ENCODE measurements at places on chromosomes 5 and 9.
A peak's percentile ranks its signal among the peaks of the same experiment; 100 is the strongest.

DNA sequence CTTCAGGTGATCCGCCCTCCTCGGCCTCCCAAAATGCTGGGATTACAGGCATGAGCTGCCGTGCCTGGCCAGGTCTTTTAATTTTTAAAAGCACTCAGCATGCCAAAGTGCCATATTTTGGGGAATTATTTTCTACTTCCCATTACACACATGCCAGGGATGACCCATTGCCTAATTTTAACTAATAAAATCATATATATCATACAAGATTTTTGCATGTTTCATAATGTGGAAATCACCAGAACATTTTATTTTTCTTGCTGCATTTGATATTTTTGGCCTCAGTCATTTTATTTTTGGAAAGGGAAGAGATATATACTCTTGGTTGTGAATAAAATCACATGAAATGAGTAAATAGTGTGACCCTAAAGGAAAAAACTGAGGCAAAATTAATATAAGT, 45.3 kb upstream of the TENT2 start:
- no peak for DNase-seq

GRCh38 chr5:159877016-159877415, 39.3 kb upstream of the ADRA1B start:
- DNase-seq, result no peak

DNA sequence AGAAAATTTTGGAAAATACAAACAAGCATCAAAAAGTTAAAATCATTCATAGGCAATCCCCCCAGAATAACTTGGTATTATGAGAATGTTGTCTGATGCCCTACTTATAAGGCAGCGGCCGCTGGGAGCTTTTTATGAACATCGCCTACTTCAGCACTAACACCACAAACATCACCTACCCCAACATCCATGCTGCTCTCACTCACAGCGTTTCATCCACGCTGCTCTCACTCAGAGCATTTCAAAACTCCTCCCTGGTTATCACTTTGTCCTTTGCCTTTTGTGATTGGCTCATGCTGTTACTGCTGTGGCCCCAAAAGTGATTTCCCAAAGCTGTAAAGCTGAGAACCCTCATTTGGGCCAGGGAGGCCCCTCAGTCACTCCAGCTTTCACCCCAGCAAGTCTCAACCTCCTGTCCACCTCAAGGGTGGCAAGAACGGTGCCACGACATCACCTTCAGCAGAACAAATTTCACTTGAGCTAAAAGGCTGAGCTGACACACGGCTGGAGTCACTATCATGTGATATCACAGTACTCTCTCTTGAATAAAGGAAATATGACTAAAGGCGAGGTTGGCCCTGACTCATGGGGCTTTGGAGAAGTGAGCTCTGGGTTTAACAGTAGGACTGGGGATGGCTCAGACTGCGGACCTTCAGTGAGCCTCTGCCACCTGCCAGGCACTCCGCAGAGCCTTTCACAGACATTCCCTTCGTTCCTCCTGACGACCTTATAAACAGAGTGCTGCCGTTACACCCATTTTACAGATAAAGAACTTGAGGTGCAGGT, 25.2 kb downstream of the SHC3 start:
- DNase-seq, result peak; percentile 39

DNA sequence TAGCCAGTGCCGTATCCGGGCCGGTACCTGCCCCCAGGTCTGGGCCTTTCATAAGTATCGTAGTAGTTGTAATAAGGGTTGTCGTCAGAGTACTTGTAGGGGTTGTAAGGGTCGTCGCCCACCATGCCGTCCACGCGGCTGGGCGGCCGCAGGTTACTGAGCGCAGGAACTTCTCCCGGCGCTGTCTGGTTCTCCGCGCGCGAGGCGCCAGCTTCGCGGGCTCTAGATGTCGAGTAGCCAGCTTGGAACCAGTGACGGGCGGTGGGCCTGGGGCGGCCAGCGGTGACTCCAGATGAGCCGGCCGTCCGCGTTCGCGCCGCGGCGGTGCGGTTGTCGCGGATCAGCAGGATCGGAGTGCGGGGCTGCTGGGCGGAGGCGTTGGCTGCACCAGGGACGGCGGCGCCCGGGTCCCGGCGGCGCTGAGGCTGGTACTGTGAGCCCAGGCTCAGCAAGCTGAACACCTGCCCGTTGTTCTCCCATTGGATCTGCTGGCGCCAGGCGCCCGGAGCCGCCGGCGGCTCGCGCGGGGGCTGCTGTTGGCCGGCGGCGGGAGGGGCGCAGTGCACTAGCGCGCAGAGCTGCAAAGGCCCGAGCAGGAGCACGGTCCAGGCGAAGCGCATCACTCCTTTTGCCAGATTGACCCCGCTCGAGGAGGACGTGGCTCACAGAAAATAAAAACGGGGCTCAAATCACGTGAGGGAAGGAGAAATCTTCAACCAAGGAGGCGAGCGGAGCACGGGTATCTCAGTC, 518 bp downstream of the LOX start:
- DNase-seq, result no peak

DNA sequence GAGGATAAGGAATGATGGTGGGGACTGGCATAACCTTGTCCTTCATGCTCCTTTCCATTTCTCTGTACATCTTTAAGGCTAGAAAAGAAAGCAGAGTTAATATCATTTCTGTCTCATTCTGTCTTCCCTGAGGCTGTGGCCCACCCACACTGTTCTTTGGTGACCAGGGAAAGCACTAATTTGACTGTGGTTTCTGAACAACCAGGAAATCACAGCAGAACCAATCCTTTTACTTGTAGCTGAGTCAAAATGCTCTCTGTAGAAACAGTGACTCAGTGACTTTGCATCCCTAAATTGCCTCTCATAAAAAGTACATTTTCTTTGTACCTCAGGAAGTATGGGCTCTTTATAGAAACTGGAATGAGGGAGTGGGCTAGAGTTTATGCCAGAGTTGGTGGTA, 28.1 kb downstream of the IL33 start:
- DNase-seq, result no peak

GRCh38 chr5:1808439-1808838, 7.2 kb downstream of the NDUFS6 start:
- DNase-seq, result no peak

DNA sequence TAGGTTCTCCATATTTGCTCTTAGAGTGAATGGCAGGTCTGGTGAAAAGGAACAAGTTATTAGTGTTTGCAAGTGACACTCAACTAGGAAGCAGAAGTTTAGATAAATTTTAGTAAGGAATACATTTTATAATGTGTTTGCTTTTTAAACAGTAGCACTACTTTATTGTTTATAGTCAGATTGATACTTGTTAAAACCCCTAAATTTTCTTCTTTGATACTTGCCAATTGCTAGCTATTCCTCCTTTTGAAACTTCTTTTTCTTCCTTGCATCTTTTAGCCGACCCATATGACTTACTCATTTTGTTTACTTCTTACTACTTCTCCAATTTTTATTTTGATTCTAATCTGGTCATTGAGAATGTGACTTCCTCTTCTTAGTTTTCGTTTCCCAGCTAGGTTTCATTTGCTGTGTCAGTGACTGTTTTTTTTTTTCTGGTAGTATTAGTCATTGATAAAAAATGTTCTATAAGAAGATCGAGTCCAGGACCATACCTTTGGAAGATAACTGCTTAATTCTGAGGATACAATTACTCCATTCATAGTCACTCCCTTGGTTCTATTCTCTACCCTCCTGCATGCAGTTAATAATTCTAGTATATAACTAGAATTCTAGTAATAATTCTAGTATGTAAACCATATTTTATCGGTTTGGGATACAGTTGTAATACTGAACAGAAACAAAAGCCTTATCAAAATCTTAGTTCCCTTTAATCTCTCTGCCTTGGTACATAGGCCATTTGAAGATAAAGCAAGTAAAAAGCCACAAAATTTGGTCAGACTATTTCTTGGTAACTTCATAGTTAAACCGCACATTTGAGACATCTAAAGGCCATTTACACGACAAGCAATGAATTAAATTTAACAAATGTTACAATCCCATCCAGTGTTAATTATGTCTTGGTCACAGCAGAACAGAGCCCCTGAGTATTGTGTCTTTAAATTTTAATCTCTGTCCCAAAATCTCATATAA, 2.8 kb upstream of the RICTOR start:
- no peak for DNase-seq

GRCh38 chr5:149775785-149776184, 45.7 kb downstream of the PPARGC1B start:
- DNase-seq, result peak; percentile 14

GRCh38 chr5:10081584-10081983, 168.1 kb downstream of the ATPSCKMT start:
- DNase-seq, result no peak

GRCh38 chr9:133135146-133135745, 14.2 kb upstream of the RALGDS start:
- DNase-seq, result peak; percentile 46

DNA sequence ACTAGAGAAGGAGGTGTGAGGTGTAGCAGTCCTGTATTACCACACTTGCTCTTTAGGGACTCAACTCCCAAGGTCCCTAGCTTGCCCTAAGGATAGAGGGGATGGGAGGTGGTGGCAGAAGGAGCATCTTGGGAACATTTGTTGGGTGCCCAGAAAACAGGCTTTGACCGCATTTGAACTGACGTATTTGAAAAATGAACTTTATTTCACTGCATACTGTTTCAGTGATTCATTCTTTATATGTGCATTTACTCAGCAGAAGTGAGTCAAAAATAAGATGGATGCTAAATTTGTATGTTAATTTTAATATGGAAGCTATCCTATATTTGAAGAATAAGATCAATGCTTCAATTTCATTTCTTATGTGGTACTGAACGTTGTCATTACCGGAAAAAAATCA, 18.7 kb downstream of the DMRT3 start:
- DNase-seq, result no peak

- no peak for DNase-seq
These were observed 9.9 kb downstream of the HNRNPAB start for GRCh38 chr5:178214160-178214803.

DNA sequence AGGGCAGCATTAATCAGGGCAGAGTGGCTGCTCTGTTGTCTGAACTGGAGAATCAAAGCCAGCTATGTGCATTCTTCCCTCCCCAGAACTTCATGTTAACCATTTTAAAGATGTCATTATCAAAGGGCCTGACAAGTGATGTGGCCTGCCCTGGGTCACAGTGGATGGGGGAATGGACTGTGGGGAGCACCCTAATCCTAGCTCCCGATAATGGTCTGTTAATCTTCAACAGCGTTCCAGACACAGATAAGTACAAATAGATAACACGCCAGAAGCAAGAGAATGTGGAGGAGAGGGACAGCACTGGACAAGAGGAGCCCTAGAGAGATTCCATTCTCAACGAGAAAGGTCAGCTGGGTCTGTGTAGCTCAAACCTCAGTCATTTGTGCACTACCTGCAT, 77.5 kb downstream of the DPYSL3 start:
- no peak for DNase-seq

GRCh38 chr5:148372893-148373292, 10.9 kb upstream of the FBXO38 start:
- no peak for DNase-seq

- no peak for DNase-seq
These were observed 20.3 kb downstream of the C5orf63 start for GRCh38 chr5:127053049-127053448.

DNA sequence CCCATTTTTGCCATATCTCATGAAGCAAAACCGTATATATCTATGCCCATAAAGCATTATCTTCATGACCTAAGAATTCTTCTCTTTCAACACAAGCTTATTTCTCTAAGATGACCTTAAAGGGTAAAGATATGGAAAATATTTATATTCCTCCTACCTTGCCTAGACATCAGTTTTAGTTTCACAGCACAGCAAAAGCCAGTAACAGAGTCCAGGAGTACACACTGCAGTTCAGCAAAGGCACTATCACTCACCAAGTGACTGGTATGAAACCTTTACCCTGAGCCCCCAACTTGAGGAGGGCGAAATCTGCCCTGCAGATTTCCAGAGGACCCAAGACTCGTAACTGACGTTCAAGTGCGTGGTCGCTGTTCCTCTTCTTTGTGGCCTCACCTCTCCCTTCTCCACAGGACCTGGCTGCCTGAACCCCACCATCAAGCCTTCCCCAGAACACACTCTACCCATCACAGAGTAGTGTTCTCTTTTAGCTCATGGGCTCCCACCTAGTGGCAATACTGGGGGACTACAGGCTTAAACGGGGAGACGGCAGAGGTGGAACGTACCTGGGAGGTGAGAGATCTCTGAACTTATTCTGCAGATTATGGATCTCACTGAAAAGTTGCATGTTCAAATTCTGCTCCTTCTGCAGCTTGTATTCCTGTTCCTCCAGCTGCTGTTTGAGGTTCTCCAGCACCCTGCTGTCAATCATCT, 141.0 kb downstream of the CDK5RAP2 start:
- DNase-seq, result no peak

- no peak for DNase-seq
These were observed 188.6 kb downstream of the PARP8 start for GRCh38 chr5:50855001-50855400.

DNA sequence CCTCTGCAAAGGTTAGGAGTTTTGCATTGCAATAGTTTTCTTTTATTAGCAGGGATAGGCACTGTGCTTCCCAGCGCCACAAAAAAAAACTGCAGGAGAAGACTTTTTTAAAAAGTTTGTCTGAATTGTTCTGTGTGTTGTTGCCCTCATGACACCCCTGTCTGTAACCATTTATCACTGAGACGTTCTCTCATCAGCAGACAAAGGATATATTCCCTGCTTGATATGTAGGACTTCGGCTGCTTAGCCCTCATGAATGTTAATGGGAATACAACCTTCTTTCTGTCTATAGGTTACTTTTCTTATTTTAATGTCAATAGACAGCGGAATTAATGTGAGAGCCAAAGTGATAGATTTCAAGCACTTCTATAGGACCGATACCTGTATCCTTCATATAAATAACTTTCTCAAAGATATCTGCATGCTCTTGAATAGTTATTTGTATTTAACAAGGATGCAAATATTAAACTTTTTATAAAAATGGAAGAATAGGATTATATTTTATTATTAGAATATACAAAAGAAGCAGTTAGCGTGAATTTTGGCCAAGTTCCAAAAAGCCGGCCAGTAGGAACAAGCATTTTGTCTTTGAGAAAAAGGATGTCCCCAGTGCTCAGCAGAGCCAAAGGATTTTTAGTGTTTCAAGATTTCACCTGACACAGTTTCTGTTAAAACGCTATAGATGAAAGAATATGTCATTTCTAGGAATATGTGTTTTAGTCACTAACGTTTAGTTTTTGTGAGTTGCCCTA, 1.5 kb upstream of the LYSMD3 start:
- DNase-seq, result no peak

GRCh38 chr9:73265876-73266275, 114.2 kb downstream of the ANXA1 start:
- DNase-seq, result no peak

- no peak for DNase-seq
These were observed 2.9 kb downstream of the PIP5K1B start for GRCh38 chr9:68707801-68708488.

DNA sequence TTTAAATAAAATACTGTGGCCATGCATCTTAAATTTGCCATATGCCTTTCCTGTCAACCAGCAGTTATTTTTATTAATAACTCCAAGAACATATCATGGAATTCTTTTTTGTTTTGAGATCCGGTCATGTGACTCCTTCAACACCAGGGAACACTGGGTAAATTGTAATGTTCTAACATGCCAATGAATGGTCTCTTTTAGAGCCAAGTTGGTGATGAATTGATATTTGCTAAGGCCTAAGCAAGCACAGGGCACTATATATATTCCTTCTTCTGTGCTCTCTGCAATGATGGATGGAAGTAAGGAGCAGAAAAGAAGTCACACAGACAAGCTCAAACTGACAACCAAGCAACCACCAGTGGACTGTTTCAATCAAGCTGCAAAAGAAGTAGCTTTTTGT, 124.0 kb downstream of the EFNA5 start:
- DNase-seq, result no peak

GRCh38 chr9:107275530-107275929, 7.5 kb upstream of the RAD23B start:
- no peak for DNase-seq

- no peak for DNase-seq
These were observed 13.2 kb downstream of the DIPK1B start for GRCh38 chr9:136725612-136726011.

GRCh38 chr5:3220201-3220600, 375.4 kb upstream of the IRX1 start:
- no peak for DNase-seq

Data from HFF-Myc (cell line).